GDM1 (cell line): ENCODE measurements at places on chromosomes 2 and 18.
A peak's percentile ranks its signal among the peaks of the same experiment; 100 is the strongest.

DNA sequence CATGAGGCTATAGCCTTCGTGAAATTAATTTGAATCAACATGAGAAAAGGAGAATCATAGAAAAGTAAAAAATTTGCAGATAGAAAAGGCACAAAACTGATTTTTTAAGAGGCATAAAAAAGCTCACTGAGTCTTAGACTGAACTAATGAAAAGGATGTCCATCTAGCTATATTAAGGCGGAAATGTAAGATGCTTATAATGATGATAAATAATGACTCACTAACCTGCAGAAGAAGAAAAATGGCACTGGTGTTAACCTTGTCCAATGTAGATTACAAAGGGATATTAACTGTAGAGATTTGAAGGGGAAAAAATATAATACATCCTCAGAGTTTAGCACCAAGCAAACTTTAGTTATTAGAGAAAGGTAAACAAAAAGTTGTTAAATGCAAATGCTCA lies 1098.0 kb upstream of the DDX18 start:
- no peak for DNase-seq

DNA sequence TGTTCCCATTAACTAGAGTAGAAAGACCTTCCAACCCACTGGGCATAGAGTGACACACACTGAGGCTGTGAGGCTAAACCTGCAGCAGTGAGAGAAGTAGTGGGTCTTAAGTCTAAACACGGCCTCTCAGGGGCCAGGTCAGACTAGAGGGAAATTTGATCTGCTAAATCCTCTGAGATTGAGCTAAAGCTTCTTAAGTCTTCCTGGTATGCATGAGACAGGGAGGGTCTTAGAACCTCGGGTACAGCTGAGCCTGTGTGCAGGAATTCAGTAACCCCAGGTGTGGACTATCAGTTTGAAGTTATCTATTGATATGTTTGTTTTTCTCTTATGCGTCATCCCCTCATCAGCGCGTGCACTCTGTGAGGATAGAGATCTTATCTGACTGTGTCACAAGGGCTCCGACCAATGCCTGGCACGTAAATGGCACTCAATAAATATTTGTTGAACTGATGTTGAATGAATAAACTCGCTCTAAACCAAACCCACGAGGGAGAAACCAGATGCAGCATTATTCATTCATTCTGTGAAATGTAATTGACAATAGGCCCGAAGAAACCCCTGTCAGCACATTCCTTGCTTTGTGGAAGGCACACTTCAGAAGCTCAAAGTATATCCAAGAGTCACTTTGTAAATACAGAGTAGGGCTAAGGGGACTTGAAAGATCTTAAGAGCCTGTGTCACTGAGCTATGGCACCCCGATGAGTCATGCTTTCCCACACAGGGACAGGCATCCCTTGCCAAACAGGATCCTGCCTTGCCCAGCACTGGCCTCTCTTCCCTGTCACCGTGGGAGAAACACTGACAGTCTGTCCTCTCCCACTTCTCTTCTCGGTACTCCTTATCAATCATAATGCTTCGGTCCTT lies 21.7 kb upstream of the RAB10 start:
- no peak for DNase-seq

DNA sequence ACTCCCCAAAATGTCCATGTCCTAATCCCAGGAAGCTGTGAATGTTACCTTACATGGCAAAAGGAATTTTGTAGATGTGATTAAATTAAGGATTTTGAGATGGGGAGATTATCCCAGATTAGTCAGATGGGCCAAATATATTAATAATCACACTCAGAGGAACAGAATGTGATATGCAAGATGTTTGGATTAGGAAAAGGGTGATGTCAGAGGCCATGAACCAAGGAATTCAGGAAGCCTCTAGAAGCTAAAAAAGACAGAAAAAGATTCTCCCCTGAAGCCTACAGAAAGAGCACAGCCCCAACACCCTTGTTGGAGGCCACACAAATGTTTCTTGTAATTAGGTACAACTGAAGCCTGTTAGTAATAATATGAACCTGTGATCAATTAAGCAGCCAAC lies 13.1 kb downstream of the TMEM131 start:
- no peak for DNase-seq

DNA sequence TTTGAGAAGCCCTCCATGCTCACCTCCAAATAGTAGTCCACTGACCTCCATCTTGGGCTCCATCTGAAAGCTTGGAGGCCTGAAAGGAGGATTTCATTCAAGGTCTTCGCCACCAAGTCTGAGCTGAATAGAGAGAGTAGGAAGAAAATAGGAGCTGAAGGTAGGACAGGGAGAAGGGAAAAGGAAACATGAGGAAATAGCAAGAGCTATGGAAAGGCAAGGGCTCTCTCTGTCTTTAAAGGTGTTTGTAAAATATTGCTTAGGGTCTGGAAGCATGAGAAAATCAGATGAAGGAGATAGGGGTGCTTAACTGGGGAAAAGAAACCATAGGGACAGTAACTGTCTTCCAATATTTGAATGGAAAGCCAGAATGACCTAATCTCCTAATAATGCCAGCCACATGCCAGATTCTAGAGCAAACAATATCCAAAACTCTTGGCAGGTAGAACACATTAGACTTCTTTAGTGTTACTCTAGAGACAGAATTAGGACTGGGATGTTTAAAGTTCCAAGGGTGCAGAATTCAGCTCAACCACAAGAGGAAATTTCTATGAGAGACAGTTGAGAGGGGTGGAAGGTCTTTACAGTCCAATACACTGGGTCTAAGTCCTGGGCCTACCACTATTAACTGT lies 67.4 kb downstream of the NAB1 start:
- no peak for DNase-seq

- DNase-seq: no peak
Measured at GRCh38 chr18:62182220-62182619, 4.6 kb downstream of the PIGN start.

DNA sequence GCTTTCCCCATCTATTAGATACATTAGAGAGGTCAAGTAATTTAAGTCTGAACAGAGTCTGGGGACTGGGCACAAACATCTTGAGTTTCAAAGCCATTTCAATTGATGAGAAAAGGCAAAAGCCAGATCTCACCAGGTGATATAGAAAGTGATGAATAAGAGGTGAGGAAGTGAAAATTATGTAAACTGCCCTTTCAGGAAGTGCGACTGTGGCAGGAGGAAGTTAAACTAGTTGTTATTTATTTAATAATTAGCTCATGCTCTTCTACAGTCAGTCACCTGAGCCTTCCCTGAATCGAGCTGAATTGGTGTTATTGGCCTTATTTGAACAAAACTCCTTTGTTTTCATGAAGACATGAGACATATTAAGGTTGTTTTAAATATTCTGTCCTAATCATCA lies 115.1 kb downstream of the CDH20 start:
- no peak for DNase-seq

- DNase-seq: no peak
Measured at GRCh38 chr18:35253655-35254287, 12.9 kb downstream of the ZNF397 start.

GRCh38 chr2:165833156-165833555 lies 39.1 kb upstream of the GALNT3 start:
- no peak for DNase-seq

DNA sequence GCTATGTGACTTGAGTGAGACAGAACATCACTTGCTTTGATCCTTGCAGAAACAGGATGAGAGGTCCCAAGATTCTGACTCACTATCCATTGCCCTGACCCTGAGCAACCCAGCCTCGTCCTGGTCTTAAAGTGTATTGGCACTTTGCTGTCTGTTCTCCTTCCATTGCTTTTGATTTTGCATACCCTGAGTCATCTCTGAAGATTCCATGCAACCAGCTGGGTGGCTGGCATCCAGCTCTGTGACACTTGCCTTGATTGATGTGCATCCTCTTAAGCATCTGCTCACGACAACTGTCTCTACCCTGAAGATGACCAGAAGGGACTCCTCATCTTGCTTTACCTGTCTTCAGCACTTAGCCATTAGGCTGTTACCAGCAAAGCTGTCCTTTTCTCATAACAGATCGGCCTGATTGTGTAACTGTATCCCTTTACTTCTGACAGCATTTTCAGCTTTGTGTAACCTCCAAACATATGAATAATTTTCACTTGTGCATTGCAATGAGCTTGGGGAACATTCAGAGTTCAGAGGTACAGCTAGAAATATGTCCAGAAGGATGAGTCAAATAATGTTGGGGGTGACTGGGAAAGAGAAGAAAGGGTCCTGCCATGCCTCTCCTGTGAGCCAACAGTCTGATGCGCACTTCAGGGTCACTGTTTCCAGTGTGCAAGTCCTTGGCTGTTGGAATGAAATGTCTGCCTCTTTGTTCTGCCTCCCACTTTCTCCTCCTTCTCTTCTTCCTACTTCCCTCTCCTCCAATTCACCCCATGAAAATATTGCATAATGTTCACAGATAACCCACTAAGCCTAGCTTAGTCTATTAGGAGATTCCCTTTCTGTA lies 249.7 kb upstream of the OSR1 start:
- no peak for DNase-seq

GRCh38 chr2:128446874-128447537 lies 128.3 kb upstream of the HS6ST1 start:
- no peak for DNase-seq

DNA sequence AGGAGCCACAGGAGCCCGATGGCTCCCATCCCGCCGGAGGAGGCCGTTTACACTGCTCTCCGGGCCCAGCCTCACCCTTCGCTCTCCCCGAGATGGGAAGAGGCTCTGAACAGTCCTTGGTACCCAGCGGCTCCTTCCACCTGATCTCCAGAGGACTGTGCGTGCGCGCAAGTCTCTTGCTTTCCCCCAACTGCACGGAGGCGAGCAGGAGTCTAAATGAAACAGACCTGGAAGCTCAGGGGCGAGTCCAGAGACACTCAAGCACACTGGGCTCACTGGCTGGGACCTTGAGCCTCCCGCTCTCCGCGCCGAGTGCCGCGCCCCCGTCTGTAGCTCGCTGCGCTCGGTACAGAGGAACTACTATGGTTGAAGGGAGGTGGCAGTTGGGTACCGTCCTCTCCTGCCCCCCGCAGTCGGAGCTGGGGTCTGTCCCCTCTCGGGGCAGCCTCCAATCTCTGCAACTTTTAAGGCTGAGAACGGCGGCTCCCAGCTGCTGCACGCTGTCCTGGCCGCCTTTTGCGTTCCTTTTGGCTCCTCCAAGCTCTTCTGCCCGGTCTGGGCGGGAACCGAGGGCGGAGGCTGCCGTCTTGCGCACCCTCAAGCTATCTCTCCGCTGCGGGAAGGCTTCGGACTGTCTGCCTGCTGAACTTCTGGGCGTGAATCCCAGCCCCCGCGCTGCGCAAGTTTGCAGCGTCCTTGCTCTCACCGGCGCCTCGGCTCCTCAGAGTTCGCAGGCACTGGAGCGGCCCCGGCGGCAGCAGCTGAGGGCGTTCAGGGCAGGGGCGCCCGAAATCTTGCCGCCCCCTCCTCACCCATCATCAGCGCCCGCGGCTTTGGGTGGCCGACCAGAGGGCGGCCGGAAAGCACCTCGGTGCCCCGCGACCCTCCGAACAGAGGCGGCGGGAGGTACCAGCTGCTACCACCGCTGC lies 491 bp downstream of the ALK start:
- DNase-seq: no peak

- DNase-seq: no peak
Measured at GRCh38 chr2:65314801-65315441, 87.3 kb downstream of the ACTR2 start.

DNA sequence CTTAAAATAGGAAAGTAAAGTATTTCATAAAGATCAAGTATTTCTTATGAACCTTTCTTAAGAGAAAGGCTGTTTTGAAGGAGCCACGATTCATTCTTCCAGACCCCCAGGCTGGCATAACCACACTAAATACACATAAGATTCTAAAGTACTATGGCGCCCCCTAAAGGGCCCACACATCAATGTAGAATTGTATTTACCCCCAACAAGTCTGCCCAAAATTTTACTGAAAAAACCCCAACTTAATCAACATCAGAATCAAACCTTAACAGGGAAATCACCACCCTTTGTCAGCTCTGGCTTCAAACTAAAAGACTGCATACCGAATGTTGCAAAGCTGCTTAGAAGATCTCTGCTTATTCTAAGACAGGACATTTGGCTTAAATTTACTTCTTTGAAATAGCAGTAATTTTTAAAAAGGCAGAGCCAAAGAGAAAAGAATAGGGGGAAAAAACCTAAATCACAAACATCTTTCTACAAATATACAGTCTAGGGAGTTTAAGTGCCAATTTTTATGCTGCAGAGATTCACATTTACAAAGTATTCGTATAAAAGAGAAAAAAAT lies 20.4 kb upstream of the BCL2 start:
- DNase-seq: peak; percentile 21

GRCh38 chr2:12897181-12897580 lies 180.4 kb downstream of the TRIB2 start:
- DNase-seq: no peak

- DNase-seq: no peak
Measured at GRCh38 chr2:54669677-54670484, 53.6 kb upstream of the EML6 start.

DNA sequence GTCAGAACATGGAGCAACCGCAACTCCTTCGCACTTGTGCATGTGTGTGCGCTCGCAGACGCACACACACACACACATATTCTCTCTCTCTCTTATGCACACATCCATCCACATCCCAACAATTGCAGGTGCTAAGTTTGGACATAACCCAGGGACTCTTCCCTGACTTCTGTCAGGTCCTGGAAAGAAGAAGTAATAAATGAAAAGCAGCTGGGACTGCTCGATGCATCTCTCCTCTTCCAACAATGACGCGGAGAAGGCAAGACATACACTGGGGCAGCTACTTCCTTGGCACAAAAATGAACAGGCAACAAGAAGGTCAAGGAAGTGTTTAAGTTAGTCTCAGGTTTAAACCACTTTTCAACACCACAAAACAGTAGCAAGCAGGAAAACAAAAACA lies 23.6 kb downstream of the STARD7 start:
- no peak for DNase-seq

GRCh38 chr2:27016801-27017325 lies 15.9 kb upstream of the TMEM214 start:
- peak; percentile 26 for DNase-seq

DNA sequence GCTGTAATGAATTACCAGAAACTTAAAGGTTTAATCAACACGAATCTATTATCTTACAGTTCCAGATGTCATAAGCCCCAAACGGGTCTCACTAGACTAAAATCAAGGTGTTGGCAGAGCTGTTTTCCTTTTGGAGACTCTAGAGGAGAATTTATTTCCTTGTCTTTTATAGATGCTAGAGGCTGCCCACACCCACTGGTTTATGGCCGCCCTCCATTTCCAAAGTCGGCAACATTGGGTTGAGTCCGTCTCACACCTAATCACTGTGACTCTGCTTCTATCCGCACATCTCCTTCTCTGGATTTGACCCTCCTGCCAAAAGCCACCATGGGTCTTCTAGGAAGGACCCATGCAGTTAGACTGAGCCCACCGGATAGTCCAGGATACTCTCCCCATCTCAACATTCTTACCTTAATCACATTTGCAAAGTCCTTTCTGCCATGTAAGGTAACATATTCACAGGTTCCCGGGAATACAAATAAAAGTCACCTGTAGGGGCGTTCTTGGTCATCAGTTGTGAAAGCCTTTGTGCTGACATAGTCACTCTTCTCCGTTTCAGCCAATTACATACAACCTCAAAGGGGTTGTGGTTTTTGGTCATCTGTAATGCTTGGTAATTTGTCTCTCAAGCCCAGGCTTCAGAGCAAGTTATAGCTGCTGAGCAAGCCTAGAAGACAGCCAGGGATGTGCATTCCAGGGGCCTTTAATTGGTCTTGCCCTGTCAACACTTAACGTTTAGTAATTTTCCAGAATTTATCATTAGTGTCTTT lies 179.4 kb downstream of the ANTXR1 start:
- DNase-seq: no peak

GRCh38 chr2:4588606-4589005 lies 885.2 kb downstream of the DCDC2C start:
- DNase-seq: no peak

GRCh38 chr2:193124815-193125214 lies 930.1 kb upstream of the TMEFF2 start:
- no peak for DNase-seq

- no peak for DNase-seq
Measured at GRCh38 chr2:222208010-222208690, 90.6 kb downstream of the PAX3 start.
